Fibroblast of skin of left biceps (primary cell): ENCODE measurements at places on chromosomes 3 and 15.

DNA sequence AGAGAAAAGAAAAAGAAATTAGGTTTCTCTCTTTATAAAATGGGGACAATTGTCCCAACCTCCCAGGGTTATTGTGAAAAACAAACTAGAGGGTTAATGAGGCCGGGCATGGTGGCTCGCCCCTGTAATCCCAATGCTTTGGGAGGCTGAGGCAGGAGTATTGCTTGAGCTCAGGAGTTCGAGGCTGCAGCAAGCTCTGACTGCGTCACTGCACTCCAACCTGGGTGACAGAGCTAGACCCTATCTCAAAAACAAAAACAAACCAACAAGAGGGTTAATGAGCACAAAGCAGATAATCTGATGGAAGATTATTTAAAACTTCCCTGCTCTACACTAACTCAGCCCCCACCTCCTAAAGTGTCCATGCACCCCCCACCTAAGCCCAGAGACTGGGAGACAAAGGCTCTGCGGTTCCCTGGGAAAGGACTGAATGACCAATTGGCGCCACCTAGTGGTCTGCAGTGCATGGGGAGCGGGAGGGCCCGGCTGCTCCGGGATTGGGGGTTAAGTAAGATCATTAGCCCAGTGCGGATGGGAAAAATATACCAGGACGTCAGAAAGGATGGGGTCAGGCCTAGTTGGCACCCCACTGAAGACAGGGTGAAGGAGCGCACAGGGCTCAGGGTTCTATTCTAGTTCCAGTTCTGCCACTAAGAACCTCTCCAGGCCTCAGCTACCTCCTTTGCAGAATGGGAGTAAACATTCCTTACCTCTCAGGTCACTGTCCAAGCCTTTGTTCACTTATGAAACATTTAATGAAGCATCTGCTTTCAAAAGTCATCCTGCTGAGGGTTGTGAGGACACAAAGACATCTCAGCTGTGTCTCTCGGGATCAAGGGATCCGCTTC is 15.6 kb downstream of the PIF1 start:
- DNase-seq, result no peak

DNA sequence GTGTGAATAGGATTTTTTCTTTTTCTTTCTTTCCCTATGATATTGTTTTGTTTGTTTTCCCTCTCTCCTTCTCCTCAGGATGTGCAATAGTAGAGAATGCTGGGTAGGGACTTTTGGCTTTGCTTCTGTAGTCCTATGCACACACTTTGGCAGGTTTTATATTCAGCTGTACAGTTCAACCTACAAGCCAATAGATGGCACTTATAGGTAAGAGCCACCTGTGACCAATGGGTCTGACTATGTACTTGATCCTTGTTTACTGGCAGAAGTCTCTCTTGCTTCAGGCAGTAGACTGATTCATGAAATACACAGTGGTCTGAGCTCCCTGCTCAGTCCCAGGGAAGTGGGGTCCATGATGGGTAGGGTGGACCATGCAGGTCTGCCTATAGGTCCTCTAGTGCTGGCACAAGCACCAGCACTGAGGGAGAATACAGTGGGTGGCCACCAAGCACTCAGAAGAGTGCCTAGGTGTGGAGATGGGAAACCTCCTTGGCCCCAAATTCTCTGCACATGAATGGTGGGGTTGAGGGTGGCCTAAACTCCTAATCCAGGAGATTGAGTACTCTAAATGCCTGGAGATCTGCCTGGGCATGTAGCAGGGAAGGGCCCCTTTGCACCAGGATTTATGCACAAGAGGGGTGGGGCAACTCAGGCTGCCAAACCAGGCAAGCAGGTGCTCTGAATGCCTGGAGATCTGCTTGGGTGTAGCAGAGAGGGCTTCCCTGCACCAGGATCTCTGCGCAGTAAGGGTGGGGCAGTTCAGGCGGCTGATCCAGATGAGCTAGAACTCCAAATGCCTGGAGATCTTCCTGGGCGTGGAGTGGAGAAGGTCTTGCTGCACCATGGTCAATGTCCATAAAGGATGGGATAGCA is 176.1 kb downstream of the DOCK3 start:
- DNase-seq, result no peak

- DNase-seq, result no peak
Observed at GRCh38 chr3:168545591-168545990, 449.9 kb upstream of the GOLIM4 start.

GRCh38 chr3:136994772-136995516 is 37.2 kb downstream of the IL20RB start:
- DNase-seq, result peak; percentile 58

- DNase-seq, result peak; percentile 87
Observed at GRCh38 chr3:192957441-192958021, 39.9 kb upstream of the MB21D2 start.

GRCh38 chr3:133386876-133387275 is 13.0 kb upstream of the BFSP2 start:
- no peak for DNase-seq

DNA sequence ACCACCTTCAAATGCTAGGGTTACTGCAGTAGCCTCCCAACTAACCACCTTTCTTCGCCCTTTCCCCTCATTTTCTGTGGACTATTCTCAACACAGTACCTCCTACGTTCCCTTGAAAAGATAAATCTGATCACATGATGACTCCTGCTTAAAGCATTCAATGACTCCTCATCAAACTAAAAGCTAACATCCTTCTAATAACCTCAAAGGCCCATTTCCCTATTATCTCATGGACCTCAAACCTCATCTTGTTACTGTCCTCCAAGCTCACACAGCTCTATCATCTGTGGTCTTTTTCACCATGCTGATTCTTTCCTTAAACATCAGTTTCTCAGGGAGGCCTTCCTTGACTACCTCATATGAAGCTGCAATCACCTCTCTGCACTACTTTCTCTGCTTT is 29.6 kb downstream of the GADL1 start:
- DNase-seq, result no peak

DNA sequence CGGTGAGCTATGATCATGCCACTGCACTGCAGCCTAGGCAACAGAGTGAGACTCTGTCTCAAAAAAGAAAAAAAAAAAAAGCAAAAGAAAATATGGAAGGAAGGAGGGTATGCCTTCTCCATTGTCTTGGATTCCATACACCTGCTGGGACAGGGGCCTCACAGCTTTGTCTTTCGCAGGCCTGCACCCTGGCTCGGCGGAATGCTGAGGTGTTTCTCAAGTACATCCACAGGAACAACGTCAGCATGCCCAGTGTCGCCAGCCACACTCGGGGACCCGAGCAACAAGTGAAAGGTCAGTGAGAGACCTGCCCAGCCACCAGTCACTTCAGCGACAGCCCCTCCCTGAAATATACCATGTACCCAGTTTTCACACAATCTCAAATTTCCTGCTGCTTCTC is 288.5 kb upstream of the UMPS start:
- no peak for DNase-seq
